NCI-H187 (cell line): ENCODE measurements at places on chromosomes 13 and 19.

- DNase-seq: no peak
These were observed 178.4 kb downstream of the FGF9 start for GRCh38 chr13:21849323-21849722.

DNA sequence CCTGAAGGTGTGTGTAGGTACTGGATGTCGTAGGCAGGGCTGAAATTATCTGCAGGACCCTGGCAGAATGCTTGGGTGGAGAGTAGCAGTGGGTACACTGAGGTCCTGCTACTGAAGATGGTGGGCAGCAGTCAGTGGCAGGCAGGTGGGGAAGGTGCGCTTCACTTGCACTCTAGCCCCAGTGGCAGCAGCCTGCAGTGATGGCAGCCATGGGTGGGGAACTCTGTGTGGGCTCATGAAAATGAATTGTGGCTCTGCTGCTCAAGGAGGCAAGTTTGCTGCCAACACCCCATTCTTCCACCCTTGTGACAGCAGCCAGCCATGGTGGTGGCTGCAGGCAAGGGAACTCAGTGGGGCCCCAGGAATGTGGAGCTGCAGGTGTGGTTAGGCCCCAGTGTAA, 1242.7 kb upstream of the MIR17HG start:
- no peak for DNase-seq

DNA sequence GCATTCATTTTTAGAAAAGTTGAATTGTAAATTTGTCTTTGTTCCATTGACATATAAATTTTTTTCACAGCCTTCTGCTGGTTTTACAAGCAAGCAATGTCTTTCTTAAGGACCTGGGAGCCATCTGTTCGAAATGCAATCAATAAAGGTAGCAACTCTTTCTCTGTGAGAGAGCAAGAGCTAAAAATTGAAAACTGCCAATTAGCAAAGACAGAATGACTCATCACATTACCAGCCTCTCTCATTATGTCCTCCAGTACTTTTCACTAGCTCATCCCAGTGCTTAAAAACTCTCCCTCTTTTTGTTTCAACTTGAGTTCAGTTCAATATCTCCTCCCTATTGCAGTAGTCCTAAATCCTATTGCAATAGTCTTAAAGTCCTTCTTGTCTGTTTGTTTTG, 760.7 kb upstream of the SLITRK6 start:
- no peak for DNase-seq

- DNase-seq: no peak
These were observed 26.3 kb upstream of the GJB6 start for GRCh38 chr13:20258208-20258962.

DNA sequence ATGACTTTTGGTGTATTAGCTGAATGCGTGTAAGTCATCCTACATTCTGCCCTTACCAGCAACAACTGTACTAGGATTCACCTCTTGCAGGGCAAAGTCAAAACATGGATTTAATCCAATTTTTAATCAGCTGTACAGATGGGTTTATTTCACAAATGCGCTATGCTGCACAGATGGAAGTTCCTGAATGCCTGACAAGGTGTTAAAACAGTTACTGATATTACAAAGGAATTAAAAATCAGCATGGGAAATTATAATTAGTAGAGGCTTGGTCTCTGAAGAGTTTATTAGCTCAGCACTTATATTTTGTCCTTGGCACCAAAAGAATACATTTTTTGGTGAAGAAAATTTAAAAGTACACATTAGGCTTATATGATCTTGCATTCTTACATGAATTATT, 448.9 kb downstream of the PCDH9 start:
- DNase-seq: no peak

DNA sequence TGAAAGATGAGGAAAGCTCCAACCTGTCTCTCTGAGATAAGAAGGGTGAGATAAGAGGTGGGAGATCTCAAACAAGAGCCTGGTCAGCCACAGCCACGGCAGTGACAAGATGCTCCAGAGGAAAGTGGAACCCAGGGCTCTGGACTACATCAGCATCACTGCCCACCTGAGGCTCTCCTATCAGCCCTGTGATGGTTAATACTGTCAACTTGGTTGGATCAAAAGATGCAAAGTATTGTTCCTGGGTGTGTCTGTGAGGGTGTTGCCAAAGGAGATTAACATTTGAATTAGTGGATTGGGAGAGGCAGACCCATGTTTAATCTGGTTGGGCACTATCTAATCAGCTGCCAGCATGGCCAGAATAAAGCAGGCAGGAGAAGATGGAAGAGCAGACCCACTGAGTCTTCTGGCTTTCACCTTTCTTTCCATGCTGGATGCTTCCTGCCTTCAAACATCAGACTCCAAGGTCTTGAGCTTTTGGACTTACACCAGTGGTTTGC, 476.6 kb upstream of the NBEA start:
- no peak for DNase-seq

DNA sequence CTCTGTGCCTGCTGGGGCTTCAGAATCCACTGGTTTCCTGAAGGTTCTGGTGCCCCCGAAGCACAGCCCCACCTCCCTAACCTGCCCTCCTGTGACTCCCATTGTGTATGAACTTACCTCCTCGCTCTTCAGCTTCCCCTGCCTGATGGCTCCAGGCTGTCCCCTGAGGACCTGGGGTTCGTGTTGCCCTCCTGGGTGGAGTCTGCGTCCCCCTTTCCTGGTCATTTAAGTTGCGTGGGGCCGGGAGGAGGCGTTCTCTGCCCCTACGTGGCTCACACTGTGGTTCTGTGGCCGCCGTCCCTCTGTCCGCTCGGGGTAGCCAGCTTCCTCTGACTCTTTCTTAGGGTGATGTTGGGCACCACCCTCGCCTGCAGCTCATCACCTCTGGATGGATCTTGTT, 13.9 kb downstream of the TFDP1 start:
- no peak for DNase-seq

GRCh38 chr13:42478531-42479156, 95.3 kb upstream of the TNFSF11 start:
- DNase-seq: peak; percentile 1

DNA sequence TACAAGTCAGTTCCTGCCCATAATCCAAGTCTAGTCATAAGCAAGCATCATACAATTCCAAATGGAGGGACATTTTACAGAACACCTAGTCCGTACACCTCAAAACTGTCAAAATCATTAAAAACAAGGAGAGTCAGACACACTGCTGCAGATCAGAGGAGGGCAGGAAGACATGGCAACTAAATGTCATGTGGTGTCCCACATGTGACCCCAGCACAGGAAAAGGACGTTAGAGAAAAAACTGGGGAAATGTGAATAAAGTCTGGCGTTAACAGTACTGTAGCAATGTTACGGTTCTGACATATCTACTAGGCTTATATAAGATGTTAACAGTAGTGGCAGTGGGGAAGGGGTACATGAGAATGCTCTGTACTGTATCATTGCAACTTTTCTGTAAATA, 2.3 kb downstream of the ZSCAN5A start:
- DNase-seq: no peak

DNA sequence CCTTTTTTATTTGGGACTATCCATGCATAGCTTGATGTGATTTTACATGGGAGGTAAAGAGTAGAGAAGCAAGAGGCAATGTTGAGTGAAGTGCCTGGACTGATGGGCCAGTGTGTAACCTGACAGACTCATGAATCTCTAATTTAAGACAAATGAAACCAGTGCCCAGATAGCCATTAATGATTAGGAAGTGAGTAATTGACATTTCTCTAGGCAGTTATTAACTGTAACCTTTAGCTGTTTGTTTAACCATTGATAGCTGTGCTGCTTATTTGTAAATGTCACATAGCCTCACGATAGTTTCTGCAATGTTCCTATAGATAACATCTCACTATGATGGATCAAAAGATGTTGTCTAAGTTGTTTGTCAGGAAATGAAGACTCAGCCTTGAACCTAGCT, 1047.5 kb upstream of the SPRY2 start:
- DNase-seq: no peak

- DNase-seq: no peak
These were observed 190.1 kb upstream of the KLF12 start for GRCh38 chr13:74324338-74324737.

DNA sequence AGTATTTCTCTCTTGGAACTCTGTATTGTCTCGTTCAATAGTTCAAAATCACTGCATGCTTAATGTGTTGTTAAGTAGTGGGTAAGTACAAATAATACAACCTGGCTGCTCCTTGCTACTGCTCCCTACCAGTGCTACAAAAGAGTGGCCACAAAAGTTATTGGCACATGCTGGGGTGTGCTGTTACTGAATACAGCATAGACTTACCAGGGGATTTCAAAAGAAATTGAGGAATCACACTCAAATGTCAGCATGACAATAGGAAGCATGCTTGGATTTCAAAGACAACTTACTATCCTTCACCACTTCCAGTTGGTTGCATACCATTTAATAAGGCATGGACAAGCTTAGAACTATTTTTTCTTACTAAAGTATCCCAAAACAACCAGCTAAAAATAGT, 1041.3 kb upstream of the SPRY2 start:
- DNase-seq: no peak

DNA sequence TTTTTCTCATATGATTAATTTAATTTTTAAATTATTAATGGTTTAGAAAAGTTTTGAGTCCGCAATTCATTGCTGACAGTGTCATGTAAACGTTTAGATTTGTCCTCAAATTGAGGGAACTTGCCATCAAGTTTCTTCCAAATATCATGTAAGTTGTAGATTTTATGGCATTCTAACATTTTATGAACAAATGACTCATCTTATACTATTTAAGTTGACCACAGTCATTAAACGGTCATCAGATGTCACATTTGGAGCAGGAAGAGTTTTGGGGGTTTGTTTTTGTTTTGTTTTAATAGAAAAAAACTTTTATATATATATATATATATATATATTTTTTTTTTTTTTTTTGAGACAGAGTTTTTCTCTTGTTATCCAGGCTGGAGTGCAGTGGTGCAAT, 4.3 kb downstream of the ZNF114 start:
- DNase-seq: no peak

- no peak for DNase-seq
These were observed 12.8 kb downstream of the SCGB2B2 start for GRCh38 chr19:34664168-34664567.

DNA sequence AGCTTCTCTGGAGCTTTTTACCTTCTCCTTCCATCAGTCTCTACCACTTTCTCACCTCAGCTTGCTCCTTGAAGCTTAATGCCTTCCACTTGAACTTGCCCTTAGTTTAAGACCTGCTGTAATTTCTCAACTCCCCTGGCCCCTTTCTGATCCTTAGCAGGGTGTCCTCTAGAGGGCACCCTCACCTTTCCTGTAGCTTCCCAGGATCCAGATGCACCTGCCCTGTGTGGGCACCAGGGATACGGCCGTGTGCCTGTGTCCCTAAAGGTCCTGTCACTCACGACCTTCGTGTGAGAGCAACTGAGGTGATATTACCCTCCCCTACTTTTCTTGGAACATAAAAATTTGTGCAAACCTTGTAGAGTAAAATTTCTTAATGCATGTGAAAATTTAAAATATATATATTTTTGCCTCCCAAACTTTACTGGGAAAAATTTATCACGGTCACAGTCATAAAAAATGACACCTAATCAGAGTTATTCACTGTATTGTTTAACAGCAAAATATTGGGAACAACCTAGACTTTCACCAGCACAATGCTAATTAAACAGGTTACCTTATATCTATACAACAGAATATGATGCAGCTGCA, 46.4 kb downstream of the PSG3 start:
- DNase-seq: no peak

GRCh38 chr19:36688058-36688457, 646 bp downstream of the ZNF567 start:
- no peak for DNase-seq

DNA sequence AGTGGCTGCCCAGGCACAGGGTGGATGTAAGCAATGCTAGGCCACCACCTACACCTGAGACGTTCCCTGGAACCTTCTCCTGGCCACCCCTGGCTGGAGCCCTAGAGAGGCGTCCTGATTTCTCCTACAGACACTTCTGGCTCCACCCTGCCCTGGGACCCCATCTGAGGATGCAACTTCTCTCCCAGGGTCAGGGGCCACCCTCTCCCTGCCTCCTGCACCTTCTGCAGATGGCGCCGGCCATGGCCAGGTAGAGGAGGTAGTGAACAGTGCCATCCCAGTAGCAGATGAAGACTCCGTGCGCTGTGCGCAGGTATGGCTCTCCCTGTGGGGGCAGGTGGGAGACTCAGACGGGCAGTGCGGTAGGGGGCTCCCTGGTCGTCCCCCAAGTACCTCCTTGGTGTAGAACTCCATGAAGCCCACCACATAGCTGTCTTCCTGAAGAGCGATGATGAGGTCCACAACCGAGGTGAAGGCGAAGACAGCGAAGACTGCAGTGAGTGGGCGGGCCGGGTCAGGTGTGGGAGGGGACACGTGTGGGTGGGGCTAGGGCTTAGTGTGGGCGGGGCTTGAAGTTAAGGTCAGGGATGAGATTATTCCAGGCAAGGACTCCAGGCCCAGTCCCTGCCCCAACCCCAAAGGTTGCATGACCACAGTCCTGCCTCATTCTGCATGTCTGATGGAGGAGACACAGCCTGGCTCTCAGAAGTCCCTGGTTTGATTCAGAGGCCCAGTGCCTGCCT, 3.0 kb downstream of the TM6SF2 start:
- no peak for DNase-seq

GRCh38 chr13:103140001-103140671, 73.9 kb upstream of the SLC10A2 start:
- no peak for DNase-seq

DNA sequence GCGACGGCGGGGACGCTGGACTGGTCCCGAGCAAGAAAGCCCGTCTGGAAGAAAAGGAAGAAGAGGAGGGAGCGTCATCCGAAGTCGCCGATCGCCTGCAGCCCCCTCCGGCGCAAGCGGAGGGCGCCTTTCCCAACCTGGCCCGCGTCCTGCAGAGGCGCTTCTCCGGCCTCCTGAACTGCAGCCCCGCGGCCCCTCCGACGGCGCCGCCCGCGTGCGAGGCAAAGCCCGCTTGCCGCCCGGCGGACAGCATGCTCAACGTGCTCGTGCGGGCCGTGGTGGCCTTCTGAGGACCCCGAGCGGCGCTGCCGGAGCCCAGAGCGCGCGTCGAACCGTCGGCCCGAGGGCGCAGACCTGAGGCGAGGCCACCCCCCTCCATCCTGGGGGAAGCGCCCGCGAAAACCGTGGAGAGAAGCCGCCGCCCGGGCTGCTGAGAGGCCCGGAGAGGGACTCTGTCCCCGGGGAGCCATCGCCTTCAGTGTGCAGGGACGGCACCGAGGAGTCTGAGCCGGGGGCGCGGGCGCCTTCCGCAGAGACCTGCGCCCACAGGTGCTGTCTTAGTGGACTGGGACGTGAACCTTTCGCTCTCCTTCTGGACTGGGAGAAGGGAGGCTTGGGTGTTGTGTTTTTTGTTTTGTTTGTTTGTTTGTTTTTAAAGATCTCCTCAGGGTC, 3.5 kb downstream of the IER2 start:
- no peak for DNase-seq

DNA sequence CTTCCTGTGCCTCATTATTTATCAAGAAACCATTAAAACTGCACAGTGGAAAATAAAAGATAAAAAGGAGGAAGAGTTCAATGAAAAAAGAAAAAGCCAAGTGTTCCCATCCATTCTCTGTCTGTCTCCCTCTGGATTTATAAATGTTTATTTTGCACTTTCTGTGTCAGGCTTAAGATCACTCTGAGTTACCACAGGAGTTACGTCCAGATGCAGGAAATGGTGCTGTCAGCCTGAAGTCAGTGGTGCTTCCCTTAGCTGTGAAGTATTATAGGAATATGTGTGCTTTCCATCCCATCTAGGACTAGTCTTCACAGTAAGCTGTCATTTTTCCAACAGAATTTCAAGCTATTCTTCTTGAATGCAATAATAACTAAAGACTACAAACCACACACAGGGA, 420.2 kb downstream of the KCTD12 start:
- DNase-seq: no peak
